Stimulated activated CD4-positive, alpha-beta T cell treated with anti-CD3 and anti-CD28 coated beads, TNF-alpha, amount 100 ng/mL, for 1 hour (primary cell): ENCODE measurements at places on chromosomes 12 and 14.

DNA sequence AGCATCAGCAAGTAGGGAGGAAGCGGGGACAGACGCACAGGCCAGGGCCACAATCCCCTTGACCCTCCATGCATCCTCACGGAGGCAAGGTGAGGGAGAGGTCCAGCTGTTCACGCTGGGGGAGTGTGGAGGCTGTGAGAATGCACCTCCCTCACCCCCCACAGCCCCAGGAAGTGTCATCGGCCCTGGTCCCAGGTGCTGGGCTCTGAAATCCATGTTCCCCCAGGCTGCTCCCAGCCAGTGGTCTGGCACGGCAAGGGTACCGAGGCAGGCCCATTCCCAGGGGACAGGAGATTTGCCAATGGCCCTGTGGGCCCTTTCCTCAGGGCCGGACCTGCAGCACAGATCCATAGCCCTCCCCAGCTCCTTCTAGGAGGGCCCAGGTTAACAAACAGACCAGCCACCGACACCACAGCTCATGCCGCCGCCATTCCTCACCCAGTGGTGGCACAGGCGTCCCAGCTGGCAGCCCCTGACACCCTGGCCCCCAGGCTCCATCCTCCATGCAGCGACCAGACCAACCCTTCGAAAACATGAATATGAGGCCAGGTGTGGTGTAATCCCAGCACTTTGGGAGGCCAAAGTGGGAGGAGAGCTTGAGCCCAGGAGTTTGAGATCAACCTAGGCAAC lies 21.9 kb upstream of the EIF5 start:
- DNase-seq = no peak

DNA sequence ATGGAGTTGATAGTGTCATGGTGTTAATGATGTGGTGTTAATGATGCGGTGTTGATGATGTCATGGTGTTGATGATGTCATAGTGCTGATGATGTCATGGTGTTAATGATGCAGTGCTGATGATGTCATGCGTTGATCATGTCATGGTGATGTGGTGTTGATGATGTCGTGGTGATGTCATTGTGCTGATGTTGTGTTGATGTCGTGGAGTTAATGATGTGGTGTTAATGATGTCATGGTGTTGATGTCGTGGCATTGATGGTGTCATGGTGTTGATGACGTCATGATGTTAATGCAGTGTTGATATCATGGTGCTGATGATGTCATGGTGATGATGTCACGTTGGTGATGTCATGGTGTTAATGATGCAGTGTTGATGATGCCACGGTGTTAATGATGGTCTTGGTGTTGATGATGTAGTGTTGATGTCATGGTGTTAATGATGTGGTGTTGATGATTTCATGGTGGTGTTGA lies 49.1 kb upstream of the RIMBP2 start:
- DNase-seq = no peak

- DNase-seq = no peak
These were observed 16.0 kb upstream of the OR6S1 start for GRCh38 chr14:20657216-20658211.

DNA sequence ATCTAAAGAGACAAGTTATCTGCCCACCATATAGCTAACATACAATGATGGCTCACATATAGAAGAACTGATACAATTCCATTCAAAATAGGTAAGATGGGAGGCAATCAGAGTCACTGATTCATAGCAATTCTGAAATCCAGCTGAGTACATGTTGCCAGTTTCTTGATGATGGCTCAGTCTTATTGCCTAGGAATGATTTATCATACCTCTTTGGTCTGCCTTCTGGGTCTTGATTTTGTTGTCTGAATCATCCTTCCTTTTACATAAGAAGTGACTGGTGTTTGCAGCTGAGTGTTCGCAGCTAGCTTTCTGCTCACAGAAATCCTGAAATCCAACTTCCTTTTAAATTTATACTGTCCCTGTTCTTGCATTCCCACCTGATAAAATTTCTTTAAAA lies 463.2 kb upstream of the MGAT4C start:
- no peak for DNase-seq

DNA sequence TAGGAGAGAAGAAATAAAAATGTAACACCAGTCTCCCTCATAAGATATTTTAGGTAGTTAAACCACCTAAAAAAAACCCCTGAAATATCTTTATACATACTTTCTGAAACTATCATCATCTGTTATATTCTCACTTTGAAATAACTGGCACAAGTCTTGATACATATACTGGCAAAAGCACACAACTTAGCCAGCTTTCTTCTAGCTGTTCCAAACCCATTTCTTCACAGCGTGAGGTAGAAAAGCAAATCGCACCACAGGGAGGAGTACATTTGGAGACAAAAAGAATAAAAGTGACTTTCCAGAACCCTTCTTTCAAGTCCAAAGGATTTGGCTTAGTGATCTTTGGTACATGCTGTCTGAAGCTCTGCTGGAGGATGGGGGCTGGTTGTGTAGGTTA lies 78.5 kb downstream of the RERG start:
- no peak for DNase-seq

DNA sequence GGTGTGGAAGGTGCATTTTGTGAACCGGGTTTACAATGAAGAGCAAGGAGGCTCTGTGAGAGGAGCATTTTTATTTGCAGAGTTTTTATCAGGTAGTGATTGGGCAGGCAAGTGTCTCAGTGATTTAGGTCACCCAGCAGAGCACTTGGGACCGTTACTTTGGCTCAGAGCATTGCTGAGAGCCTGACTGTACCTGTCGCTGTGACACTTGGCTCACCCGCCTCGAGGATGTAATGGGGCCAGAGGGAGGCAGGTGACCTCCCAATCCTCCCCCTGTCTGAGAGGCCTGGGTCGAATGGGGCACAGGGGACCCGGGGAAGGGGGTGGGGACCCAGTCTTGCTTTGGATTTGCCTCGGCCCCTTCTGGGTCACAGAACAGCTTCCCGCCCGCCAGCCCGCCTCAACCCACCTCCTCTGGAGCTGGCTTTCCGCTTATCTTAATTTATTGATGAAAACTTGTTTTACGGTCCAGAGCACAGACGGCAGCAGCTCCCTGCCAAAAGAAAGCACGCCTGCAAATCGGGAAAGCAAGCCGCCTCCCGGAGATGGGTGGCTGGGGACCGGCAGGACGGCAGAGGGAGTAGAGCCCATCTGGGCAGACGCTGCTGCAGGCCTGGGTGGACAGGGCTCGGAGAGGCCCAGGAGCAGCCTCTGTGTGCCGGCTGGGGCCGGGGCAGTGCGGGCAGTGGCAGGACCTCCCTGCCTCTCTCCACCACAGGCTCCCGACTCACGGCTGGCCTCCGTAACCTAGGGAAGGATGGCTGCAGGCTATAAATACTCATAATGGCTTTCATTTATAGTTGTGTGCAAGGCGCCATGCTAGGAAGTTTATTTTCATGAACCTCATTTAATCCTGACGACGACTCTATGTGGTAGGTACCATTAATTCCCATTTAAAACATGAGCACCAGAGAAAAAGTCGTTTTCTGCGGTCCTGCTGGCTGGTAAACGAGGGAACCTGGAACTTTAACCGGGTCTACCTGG lies 187.1 kb downstream of the TSPAN9 start:
- no peak for DNase-seq

DNA sequence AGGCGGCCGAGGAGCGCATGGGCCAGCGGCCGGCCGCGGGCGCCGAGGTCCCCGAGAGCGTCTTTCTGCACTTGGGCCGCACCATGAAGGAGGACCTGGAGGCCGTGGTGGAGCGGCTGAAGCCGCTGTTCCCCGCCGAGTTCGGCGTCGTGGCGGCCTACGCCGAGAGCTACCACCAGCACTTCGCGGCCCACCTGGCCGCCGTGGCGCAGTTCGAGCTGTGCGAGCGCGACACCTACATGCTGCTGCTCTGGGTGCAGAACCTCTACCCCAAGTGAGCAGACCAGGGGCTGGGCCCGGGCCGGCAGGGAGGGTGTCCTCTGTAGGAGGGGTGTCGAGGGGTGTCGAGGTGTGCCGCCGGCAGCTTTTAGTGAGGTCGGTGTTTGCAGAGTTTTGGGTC lies 4.1 kb downstream of the TNFAIP2 start:
- DNase-seq = no peak

GRCh38 chr12:129635021-129635685 lies 268.7 kb downstream of the TMEM132D start:
- DNase-seq = no peak

GRCh38 chr12:30814295-30814655 lies 59.5 kb upstream of the CAPRIN2 start:
- no peak for DNase-seq

- DNase-seq = no peak
These were observed 17.7 kb upstream of the SERPINA4 start for GRCh38 chr14:94543449-94544124.

- DNase-seq = no peak
These were observed 121.6 kb downstream of the TMEM121 start for GRCh38 chr14:105647784-105648608.

- DNase-seq = no peak
These were observed 96.5 kb downstream of the BCAT1 start for GRCh38 chr12:24852420-24852819.

GRCh38 chr12:107485731-107486130 lies 199.9 kb upstream of the PWP1 start:
- DNase-seq = no peak

GRCh38 chr12:103944964-103945363 lies 14.8 kb downstream of the HSP90B1 start:
- no peak for DNase-seq

- no peak for DNase-seq
These were observed 9.3 kb downstream of the TNFAIP2 start for GRCh38 chr14:103132381-103133209.

GRCh38 chr14:101471723-101472517 lies 89.4 kb upstream of the DIO3 start:
- DNase-seq = no peak

DNA sequence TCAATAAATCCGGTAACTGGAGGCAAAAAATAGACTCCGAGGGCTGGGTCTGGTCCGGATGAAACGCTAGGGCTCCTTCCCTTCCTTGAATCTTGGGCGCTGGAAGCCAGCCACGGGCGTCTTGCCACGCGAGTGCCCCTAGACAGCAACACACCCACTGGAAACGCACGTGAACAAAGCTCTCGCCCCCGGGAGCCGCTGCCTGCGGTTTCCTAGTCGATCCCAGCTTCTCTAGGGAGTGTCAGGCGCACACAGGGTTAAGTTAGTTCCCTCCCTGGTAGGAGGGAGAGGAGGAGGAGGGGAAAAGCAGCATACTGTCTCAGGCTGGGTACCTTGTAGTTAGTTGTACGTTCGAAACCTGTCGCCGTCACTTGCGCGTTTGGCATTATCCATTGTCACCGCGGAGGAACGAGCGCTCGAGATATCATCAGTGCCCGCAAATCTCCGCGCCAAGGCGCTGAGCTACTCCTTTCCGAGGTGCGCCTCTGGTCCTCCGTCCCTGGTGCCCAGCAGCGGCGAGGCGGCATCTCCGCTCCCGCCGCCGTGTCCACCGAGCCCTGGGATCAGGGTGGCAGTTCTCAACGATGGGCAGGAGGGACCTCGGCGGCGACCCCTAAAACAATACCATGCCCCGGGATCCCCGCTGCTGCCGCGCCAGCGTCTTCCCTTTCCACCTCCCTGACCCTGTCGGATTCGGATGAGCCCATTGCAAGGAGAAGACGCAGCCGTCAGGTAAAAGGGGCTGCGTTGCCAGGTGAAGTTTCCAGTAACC lies at the start of gene FLRT2:
TSS of gene FLRT2 (plus strand) at position 342 of the 772 bp plus-strand sequence. CDS start 91,371 bp downstream, outside the sequence.
- no peak for DNase-seq

DNA sequence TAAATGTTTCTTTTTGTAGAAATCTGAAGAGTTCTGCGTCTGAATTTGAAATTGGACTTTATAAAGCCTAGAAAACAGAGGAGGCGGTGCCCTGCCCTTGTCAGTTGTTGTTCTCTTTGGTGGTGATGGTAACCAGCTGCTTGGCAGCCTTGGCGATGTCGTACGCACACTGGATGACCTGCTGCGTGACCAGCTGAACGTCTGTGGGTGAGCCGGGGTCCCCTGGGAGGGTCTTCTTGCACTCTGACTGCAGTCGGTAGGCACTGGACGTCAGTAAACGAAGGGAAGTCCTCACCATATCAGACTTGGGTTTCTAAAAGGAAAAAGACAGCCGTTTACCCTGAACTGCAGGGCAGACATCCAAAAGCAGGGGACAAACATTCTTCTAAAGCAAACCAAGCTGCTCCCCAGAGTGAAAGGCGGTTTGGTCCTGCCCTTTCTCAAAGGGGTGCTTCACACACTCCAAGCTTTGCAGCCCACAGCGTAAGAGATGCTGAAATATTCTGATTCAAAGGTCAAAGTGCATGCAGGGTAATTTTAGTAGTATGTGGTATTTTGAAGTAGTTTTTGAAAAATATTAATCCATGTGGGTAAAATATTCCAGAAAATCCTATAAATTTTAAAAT lies 32.9 kb downstream of the TCHP start:
- DNase-seq = no peak

DNA sequence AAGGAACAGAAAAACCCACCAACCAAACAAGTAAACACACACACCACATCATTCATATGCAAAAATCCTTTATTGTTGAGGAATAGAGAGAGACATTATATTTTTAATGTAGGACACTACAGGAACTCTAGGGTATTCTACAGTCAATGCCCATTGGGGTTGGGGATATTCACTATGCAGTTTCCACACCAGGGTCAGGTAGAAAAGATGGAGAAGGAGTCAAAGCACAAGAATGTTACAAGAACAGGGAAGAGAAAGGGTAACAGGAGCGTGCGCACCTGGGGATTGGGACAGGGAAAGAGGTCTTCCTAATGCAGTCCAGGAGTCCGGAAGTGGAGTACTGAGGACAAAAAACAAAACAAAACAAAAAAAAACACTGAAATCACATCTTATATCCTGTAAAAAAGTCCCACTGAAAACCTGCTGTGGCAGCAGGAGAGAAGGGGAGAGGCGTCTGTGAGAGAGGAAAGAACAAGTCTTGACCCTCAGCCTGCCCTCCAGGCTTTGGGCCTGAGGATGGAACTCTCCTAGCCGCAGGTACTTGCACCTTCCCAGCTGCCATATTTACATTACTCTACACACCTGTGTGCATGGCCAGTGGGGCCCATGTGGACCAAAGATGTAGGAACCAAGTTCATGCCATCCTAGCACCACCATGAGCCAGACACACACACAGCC lies 3.7 kb upstream of the ZBTB39 start:
- no peak for DNase-seq

DNA sequence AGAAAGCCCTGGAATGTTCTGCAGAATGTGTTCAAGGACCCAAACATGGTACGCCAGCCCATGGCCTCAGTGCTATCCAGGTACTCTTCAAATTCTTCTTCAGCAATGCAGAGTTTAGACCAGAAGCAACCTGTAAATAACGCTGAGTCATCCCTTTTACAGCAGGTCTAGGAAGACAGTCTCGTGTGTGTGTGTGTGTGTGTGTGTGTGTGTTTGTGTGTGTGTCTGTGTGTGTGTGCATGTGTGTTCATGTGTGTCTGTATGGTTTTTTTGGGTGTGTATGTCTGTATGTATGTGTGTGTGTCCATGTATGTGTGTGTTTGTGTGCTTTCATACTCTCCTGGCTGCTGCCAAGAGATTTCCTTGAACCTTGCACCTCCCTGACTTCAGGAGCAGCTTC lies 60.1 kb upstream of the RFX4 start:
- no peak for DNase-seq

DNA sequence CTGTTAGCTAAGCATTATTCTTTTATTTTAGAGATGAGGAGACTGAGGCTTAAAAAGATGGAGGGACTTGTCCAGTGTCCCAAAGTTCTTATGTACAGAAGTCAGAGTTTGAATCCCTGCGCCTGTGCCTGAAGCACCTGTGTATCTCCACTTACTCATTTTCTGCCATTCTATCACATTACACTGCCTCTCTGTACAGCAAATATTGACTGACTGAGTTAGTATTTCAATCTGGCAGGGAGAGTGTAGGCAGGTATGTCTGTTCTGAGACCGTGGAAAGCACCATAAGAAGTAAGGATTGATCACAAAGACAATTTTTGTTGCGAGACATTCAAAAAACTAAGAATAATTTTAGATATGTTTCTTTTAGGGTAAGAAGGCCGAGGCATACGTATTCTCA lies 162.7 kb downstream of the KITLG start:
- DNase-seq = no peak
